ENCODE measurements at places on chromosomes 16 and 17.

- DNase-seq, result no peak
Observed at GRCh38 chr17:17884391-17885357, 47.9 kb upstream of the SREBF1 start.

- no peak for DNase-seq
Observed at GRCh38 chr17:37752482-37752881, 7.6 kb upstream of the HNF1B start.

GRCh38 chr16:72018470-72018869 is 9.9 kb downstream of the DHODH start:
- DNase-seq, result no peak

GRCh38 chr17:34799751-34800150 is 161.5 kb downstream of the CCT6B start:
- no peak for DNase-seq

GRCh38 chr17:81566461-81567126 is 14.4 kb upstream of the FAAP100 start:
- DNase-seq, result peak; percentile 78

GRCh38 chr16:17775061-17775460 is 304.3 kb upstream of the XYLT1 start:
- no peak for DNase-seq

DNA sequence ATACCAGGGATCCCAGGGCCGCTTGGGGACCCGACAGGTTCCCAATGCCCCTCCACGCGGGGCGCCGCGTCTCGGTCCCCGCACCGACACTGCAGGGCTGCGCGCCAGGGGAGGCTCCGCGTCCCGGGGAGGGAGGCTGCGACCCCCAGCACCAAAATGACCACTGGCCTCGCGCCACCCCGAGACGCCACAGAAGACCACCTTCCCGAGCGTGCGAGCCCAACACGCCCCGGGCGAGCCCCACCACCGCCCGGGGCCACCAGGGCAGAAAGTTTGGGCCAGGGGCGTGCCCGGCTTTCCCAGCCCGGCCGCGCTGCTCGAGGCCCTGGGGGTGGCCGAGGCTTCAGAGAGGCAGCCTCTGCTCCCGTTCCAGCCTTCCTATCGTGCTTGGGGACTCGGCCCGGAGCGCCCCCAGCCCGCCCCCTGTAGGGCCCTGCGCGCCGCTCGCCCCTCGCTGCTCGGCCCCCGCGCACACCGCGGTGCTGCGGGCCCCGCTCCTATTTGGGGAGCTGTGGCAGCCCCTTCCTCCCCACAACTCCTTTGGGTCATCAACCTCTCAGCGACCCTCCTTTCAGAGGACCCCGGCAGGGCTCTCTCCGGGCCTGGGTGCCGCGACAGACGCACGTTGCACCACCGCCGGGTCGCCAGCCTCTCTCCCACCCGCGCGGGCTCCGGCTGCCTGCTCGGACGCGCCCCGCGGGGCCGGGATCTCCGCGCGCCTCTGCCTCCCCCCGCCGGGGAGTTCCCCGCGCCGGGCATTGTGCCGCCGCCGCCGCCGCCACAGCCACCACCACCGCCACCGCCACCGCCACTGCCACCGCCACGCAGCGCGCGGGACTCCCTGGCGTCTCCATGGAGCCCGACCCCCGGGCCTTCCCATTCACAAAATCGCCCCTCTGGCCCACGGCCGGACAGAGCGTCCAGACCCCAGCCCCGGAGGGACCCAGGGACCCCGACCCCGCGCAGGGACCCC is 892 bp downstream of the RBFOX3 start:
- DNase-seq, result peak; percentile 8

GRCh38 chr16:85327731-85328675 is 215.7 kb upstream of the CIBAR2 start:
- DNase-seq, result peak; percentile 54

GRCh38 chr17:77769762-77770161 is 188.7 kb upstream of the TNRC6C start:
- DNase-seq, result no peak

DNA sequence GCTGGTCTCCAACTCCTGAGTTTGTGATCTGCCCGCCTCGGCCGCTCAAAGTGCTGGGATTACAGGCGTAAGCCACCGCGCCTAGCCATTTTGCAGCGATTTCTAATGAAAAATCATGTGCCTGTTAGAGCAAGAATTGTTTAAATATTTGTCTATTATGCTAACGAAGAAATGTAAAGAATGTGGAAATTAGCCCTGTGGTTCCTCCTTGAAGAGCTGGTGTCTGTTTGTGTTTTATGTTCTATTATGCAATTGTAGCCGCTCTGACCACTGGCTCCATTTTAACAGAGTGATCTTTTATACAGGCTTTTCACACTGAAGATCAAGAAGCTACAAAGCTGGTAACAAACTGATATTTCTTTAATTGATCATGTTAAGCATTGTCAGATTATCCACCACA is 217.3 kb downstream of the USP22 start:
- no peak for DNase-seq

GRCh38 chr16:29030086-29030840 is 45.4 kb downstream of the LAT start:
- peak; percentile 21 for DNase-seq

- DNase-seq, result no peak
Observed at GRCh38 chr17:4176808-4177472, 33.9 kb downstream of the CYB5D2 start.

GRCh38 chr17:3735515-3735914 is 11.8 kb downstream of the HASPIN start:
- DNase-seq, result no peak

DNA sequence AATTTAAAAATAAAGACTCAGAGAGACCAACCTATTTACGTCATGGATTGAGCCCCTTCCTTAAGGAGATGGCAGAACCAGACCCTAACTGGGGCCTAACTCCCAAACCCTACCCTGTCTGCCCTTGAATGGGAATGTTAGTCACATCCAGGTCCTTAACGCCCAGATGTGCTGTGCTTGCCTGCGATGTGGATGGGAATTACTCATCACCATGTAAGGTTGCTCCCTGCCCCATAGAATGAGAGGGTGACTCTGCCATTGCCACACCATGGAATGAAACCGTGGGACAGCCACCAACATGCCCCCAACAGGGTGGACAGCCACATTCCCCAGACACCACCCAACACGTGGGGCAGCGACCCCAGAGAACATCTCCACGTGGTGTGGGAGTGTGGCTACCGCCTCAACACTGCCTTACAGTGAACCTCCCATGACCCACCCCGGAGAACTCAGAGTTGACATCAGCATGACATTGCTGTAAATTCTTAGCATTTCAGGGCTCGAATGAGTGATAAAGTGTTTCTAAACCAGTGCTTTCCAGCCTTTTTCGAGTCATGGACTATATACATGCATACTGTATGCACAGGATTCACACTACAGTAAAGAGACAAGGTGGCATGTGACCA is 31.8 kb downstream of the SCNN1B start:
- DNase-seq, result no peak

- DNase-seq, result no peak
Observed at GRCh38 chr16:50736448-50736847, 5.4 kb upstream of the CYLD start.

DNA sequence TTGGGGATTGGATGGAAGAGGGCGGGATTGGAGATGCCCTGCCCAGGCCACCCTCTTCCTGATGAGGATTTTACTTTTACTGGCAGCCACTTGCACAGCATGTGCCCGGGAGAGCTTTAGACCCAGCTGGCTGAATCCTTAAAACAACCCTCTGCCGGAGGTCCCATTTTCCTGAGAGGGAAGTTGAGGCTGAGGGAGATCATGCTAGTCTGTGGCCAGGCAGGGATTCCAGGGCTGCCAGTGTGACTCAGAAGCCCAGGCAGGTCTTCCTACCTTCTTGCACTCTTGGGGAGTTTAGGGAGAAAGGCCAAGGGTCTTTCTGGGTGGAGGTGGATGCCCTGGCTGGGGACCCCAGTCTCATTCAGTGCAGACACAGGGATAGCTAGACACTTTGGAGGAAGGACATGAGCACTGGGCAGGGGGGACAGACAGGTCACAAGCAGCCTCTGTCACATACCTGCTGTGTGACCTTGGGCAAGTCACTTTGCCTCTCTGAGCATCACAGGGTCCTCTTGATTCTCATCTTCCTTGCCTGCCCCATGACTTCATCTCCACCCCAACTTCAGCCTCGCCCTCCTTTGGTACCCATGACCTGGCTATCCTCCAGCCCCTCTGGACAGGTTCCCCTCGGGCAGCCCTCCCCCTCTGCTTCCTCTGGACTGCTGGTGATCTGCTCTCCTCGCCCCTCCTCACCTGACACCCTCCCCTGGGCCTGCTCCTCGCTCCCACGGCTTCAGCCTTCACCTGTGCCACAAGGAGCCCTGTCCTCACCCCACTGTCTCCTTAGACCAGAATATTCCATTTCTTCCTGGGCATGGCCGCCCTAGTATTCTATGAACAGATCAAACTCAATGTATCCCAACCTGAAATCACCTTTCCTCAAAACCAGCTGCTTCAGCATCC is 11.3 kb upstream of the DCAF7 start:
- DNase-seq, result no peak

GRCh38 chr17:44840936-44841335 is 6.7 kb upstream of the HIGD1B start:
- no peak for DNase-seq

DNA sequence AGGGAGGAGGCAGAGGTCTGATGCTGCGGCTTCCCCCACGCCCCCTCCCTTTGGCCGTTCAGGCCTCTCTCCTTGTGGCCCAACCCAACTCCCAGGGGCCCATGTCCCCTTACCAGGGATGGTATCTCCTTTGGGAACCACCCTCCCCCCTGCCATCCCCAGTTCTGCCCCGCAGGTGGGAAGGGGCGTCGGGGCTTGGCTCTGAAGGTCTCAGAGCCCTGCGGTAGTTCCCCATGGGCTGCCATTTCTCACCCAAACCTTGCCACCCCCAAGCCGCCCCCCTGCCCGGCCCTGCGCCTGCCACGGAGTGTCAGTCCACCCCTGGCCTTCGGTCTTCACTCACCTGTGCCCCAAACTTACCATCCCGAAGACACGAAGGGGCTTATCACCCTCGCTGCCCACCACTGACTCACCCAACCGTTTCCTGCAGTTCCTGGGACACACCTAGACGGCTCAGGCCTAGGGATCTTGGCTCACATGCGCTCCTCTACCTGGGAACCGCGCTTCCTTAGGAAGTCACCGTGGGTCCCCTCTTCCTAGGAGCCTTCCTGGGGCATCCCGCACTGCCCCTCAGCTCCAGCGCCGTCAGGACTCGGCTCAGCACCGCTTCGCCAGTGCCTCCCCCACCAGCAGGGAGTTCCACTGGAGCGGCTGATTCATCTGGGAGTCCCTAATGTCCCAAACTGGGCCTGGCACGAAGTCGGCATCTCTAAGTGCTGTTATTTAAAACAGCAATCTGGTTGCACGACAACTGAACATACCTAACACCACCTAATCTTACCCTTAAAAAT is 1.1 kb upstream of the DOC2A start:
- no peak for DNase-seq

GRCh38 chr16:75309899-75310430 is 58.5 kb upstream of the BCAR1 start:
- DNase-seq, result no peak

- no peak for DNase-seq
Observed at GRCh38 chr16:3872216-3872895, 8.2 kb downstream of the CREBBP start.

GRCh38 chr17:63162406-63163157 is 196.5 kb downstream of the TANC2 start:
- no peak for DNase-seq

DNA sequence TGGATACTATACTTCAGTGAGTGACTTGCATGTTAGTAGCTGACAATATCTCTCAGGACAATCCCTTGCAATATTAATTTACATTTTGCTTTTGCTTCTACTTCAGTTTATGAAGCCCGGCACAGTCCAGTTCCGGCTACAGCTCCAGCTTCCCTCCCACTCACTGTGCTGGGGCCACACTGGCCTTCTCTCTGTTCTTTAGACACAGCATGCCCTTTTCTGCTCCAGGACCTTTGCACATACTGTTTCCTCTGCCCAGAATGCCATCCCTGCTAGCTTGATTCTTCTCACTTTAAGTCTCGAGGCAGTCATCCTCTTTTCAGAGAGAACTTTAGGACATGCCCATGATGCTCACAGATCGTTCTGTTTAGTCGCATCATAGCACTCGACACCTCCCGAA is 25.5 kb upstream of the LRRC75A start:
- no peak for DNase-seq

- no peak for DNase-seq
Observed at GRCh38 chr16:15605839-15606517, 37.0 kb downstream of the MARF1 start.

GRCh38 chr17:37823996-37824395 is 79.1 kb upstream of the HNF1B start:
- DNase-seq, result no peak

DNA sequence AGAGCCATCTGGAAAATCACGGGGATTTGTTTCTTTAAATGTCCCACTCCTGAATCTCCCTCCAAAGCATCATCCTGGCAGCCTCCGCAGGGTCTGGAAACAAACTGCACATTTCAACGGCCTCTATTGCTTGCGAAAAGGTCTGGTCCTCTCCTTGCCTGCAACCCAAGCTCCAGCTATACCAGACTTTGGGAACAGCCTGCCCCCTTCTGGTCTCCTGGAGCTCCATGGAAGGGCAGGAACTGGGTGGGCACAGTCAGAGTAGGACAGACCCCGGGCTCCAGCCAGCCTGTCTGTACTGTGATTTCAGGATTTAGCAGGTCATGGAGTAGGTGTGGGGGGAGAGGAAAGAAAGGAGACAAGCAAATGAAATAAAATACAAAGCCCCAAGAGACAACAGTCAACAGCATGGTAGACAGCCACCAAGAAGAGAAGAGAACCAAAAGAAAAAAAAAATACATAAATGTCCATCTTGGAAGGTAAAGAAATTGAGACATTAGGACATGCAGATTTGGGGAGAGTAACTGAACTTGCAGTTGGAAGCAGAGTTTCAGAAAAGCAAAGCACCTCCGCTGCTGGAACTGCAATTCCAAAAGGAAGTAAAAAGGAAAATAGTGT is 2.7 kb downstream of the XYLT1 start:
- DNase-seq, result no peak

DNA sequence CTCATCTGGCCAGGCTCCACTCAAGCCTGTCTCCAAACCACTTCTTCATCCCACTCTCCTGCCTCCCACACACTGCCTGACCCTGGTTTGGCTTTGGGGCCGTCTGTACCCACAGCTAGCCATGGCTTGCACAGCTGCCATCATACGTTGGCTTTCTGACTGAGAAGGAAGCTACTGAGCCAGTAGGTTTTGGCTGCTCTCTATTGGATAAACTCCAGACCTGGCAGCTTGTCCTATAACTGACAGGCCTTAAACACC is 3.9 kb downstream of the MIF4GD start:
- no peak for DNase-seq

GRCh38 chr17:4073983-4074830 is 68.6 kb downstream of the ZZEF1 start:
- no peak for DNase-seq

GRCh38 chr16:57185446-57185944 is 344 bp downstream of the PSME3IP1 start:
- DNase-seq, result no peak

Data from NCI-H2171 (cell line).